Stimulated activated CD4-positive, alpha-beta T cell treated with anti-CD3 and anti-CD28 coated beads, Interleukin-15, amount 100 ng/mL, for 1 hour (primary cell): ENCODE measurements at places on chromosomes 3 and 15.

GRCh38 chr15:51089699-51090453 lies 4.8 kb downstream of the TNFAIP8L3 start:
- no peak for DNase-seq

DNA sequence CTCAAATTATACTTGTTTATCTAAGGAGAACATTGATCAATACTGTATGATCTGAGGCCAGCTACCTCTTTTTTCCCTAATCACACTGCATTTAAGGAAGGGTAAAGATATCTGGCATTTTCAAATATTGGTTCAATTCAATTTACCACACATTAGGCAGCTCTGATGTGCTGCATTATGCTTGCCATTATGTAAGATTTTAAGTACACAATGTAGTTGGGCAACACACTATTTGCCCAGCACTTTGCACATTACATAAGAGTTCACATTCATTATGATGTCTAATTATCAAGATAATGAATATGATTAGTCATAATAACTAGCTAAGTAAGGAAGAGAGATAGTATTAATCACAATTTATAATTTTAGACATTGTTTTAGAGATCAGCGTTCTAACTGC lies 196.3 kb downstream of the BCHE start:
- DNase-seq = no peak

- DNase-seq = no peak
These were observed 157.4 kb upstream of the GMNC start for GRCh38 chr3:191019855-191020254.

GRCh38 chr3:52221141-52221562 lies 4.3 kb downstream of the TLR9 start:
- DNase-seq = no peak

DNA sequence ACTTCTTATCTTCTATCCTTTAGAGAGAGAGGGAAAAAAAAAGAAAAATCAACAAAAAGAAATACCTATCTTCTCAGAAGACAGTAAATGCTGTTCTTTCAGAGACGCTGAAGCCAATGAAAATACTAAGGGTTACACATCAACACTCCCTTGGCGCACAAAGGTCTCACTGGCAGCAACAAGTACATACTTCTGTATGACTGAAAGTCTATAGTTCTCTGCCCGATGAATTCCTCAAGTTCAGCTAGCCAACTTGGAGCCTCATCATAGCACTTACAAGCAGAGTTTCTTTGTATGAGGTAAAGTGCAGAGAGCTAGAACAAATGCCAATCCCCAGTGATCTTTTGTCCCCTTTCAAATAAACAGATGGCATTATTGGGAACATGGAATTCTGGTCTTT lies 62.7 kb downstream of the CPNE4 start:
- no peak for DNase-seq

DNA sequence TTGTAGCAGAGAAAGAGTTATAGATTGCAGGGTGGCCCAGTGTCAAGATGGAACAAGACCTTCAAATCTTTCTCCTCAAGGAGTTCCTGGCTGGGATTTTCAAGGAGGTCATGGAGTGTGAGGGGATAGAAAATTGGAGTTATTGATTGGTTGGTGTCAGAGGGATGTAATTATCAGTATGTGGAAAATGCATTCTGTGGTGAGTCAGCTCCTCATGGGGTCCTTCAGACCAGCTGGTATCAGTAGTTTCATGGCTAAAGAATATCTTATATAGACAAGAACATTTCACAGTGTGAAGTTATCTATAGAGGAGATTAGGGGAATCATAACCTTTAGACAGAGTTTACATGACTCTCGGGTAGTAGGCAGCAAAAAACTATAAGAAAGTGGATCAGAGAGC lies 1114.0 kb upstream of the GBE1 start:
- no peak for DNase-seq
